ENCODE measurements at places on chromosomes 1 and 21. TPM values are rescaled to one million over a fixed set of nuclear protein-coding genes. Genes with fewer than 3 reads are reported as not detected.

- no peak for DNase-seq
Observed at GRCh38 chr1:109253803-109254620, 4.7 kb downstream of the CELSR2 start.

Gene TEDDM1
- total RNA-seq, result not detected

- DNase-seq, result peak; percentile 92
Observed at GRCh38 chr1:33099290-33100118, 18.6 kb downstream of the AZIN2 start.

DNA sequence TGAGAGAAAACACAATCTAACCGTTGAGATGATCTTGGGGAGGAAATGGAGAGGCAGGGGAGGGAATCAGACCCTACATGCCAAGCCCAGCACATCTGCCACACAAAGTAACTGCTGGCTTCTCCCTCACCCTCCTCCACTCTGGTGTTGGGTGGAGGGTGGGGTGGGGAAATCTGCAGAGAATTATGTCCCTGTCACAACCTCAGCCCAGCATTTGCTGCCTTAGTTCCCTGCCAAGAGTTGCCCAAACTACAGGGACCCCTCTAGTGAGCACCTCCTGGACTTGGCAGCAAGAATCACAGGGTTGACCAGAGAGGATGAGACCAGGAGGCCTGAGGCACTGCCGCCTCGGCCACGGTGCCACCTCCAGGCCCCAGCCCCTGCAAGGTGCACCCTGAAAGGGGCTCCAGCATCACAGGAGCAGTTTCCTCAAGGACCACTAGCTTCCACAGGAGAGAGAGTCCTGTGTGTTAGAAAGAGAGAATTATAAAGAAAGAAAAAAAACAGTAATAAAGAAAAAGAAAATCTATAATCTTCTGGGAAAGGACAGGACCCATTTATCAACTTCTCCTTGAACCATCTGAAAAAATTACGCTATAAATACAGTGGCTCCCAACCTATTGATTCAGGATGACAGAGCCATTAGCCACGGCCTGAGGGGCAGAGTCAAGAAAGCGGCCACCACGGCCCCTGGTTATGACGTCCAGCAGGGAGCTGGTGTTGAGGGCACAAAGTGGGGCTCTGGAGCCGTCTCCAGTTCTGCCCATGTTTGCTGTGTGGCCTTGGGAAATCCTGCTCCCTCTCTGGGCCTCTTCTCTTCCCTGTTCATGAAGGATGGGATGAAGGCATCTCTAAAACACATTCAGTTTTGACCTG is 451.7 kb downstream of the MATN1 start:
- DNase-seq, result no peak

Gene PLPPR4
- not detected for total RNA-seq

- DNase-seq, result peak; percentile 23
Observed at GRCh38 chr1:119859647-119860046, 36.7 kb downstream of the ADAM30 start.

- DNase-seq, result no peak
Observed at GRCh38 chr1:41835485-41835884, 83.2 kb downstream of the HIVEP3 start.

Gene PRRX1
- not detected for total RNA-seq

DNA sequence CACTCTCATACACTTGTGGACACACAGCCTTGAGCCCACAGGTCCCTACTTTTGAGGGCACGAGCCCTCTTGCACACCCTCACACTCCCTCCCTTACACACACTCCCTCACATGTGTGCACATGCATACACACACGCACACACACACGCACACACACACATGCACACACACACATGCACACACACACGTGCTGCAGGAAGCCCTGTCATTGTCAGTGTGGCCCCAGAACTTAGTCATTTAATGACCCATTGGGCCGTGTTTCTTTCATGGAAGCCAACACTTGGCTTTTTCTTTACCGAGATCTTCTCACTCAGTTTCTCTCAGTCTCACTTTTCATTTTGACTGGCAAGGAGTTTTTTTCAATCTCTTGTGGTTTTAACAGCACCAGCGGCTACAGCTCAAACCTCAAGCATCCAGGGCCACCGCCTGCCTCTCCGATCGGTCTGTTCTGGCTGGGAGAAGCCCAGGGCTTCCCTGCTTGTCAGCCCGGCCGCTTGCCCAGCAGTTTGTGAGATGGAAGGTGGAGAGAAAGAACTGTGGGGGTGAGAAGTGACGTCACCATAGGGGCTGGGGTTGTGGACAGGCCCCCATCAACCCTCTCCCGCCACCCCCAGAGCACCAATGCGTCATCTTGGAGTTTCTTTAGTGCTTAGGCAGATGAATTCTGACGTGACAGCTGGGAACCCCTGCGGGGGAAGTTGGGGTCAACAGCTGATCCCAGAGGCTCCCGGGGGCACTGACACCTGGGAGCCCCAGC is 15.8 kb upstream of the TNFRSF8 start:
- DNase-seq, result peak; percentile 85

Gene GREM2
- total RNA-seq, result not detected
